ENCODE measurements at places on chromosomes 7 and 10.

DNA sequence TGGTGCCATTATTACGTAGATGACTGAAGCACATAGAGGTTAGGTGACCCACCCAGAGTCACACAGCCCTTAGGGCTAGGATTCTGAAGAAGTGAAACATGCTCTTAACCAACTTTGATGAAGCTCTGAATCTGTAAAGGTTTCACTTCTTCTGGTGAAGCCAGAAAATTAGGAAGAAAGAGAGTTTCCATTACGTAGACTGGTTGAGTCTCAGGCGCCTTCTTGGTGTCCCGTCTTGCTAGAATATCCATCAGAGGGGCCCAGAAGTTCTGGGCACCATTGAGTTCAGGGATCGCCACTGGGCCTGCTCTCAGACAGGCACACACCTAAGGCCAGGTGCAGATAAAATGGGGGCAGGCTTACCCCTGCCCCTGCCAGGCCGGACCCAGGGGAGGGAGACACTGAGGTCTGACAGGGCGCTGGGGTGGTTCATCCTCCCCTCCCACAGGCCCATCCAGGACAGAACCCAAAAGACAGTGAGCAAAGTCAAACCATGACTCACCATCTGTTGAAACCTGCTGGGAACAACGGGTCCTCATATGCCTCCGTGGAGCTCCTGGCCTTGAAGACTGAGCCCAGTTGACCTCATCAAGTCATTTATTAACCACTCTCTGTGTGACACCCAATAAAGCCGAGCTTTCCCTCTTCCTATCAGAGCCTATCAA, 33.2 kb downstream of the DRGX start:
- no peak for DNase-seq

DNA sequence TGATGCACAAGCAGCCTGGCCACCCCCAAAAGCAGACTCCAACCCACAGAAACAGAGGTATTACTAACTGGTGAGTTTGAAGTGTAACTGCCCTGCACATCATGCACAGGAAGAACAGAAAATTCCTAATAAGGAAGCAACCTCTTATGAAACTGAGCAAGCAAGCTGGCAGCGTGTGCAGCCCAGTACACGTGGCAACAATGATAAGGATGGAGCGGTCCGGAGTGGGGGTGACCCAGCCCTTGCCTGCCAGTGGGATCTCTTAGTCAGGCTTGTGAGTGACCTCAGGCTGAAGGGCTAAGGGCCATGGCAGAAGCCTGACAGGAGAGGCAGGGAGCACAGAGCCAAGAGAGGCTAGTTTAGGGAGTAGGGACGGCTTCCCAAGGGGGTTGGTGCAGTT, 22.1 kb upstream of the AOAH start:
- DNase-seq: no peak

DNA sequence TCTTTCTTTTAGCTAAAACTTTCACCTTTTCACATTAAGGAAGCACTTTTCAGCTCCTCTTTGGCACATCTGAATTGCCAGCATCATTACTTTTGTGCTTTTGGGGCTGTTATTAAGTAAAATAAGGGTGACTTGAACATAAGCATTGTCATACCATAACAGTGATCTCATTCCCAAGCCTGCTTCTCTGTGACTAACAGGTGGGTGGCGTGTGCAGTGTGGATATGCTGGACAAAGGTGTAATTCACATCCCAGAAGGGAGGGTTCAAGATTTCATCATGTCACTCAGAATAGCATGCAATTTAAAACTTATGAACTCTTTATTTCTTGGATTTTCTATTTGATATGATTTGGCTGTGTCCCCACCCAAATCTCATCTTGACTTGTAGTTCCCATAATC, 517.4 kb upstream of the MKI67 start:
- DNase-seq: no peak

- no peak for DNase-seq
These were observed 10.3 kb downstream of the FAM3C start for GRCh38 chr7:121385800-121386179.

DNA sequence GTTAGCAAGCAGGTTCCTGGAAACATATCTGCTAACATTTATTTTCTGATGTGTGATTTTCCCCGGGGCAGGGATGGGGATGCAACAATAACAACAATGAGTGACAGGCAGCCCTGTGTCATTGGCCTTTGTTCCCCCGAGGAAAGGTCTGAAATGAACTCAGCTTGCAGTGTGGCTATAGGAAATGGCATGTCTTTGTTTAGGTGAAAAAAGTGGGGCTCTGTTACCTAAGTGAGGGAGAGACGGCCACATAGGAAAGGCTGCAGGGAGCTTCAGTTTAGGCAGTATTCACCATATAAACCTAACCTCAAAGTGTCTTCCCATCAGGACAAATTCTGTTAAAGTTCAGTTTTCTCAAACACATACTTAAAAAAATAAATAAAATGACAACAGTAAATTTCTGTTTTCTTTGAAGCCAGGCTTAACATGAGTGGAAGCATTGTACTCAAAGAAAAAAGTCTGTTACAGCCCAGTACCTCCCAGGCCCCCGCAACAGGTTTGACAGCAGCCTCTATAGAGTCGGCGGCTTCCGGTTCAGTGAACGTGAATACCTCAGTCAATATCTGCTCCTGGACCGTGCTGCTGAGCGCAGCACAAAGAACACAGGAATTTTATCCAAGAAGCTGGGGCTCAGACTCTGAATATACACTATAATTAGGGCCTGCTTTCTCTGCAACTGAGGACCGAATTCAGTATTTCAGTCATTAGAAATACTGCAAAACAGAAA, 168.3 kb downstream of the GLI3 start:
- DNase-seq: no peak

DNA sequence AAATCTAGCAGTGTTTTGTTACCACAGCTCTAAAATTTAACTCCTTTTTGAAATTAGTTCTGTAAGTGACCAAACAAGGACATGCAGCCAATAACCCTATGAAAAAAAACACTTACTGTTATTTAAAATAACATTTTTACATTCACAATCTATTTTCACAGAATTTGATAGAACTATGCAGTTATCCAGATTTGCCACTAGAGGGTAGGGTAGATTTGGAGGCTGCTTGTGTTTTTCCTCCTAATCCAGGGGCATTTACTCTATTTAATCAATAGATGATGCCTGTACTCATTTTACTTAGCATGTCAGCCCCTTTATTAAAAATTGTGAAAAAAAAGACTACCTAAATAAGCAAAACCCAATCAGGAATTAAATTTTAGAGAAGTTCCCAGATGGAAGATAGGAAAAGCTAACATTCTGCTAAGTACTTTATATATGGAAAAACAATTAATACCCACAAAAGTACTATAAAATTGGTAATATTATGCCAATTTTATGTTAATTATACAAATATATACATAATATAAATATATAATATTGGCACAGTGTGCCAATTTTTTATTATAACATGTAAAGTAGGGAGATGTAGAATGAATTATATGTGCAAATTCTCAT, 18.1 kb upstream of the LIPK start:
- no peak for DNase-seq

DNA sequence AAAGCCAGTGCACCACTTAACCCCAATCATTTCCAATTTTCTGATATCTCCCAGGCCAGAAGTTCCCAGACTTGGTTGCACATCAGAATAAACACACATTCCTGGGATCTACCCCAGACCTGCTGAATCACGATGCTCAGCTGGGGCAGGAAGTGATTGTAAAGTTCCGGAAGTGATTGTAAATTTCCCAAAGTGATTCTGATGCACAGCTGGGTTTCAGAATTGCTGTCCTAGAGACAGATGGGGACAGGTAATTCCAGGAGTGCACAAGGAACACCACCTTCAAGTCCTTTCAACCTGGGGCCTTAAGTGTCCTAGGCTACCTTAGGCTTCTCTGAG, 104.2 kb upstream of the EEPD1 start:
- DNase-seq: no peak

DNA sequence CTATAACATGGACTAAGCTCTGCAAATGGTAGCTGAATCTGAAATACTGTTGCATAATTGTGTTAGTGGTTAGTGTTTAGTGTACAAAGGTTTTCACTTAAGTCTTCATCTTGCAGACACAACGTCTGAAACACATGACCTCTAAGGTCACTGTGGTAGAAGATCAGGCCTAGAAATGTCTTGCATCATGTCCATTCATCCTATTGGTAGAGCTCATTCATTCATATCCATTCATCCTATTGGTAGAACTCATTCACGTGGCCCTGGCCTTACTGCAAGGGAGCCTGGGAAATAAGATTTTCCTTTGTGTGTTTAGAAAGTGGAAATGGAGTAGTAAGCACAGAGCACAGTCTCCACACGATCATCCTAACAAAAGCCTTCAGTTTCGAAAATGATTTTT, 485.8 kb downstream of the PLXNA4 start:
- DNase-seq: no peak

DNA sequence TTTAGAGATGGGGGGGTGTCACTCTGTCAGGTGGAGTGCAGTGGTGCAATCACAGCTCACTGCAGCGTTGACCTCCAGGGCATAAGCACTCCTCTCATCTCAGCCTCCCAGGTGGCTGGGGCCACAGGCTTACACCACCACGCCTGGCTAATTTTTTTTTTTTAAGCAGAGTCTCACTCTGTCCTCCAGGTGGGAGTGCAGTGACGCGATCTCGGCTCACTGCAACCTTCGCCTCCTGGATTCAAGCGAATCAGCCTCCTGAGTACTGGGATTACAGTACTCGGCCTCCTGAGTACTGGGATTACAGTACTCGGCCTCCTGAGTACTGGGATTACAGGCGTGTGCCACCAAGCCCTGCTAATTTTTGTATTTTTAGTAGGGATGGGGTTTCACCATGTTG, 23.6 kb upstream of the PPIA start:
- no peak for DNase-seq

GRCh38 chr10:129730993-129731325, 233.1 kb downstream of the EBF3 start:
- DNase-seq: no peak

- DNase-seq: no peak
These were observed 297.3 kb downstream of the EXOC4 start for GRCh38 chr7:133550145-133550544.

DNA sequence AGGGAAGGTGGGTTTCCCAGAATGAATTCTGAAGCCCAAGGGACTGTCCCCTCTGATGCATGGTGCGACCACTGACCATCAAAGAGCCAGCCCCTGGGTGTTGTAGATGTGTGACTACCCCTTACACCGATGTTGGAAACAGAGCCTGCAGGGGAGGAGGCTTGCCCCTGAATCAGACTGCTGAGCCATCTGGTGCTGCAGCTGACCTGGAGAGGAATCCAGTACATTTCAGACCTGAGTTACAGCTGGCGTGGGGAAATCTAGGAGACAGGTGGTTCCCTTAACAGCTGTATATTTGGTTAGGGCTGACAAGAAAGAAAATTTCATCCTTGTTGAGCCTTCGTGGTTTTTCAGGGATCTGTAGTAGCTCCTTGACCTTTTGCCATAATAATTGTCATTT, 195.5 kb downstream of the CELF2 start:
- DNase-seq: no peak
